Activated CD4-positive, alpha-beta T cell treated with anti-CD3 and anti-CD28 coated beads for 1 hour (primary cell): ENCODE measurements at places on chromosomes 11 and 22.

- no peak for DNase-seq
Observed at GRCh38 chr22:30294066-30294465, 4.8 kb upstream of the CASTOR1 start.

- no peak for DNase-seq
Observed at GRCh38 chr11:14378171-14378570, 19.2 kb upstream of the RRAS2 start.

DNA sequence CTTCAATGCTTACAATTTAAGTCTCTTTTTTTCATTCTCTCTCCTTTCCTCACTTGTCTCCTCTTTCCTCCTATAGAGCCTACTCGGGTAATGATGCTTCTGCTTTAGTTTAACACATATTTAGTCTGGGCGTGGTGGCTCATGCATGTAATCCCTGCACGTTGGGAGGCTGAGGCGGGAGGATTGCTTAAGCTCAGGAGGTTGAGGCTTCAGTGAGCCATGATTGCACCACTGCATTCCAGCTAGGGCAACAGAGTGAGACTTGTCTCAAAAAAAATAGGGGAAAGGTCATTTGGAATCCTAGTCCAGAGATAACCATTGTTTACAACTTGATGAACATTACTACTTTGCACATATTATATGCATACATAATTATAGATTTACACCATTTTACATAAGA, 1.4 kb upstream of the CCT8L2 start:
- no peak for DNase-seq

DNA sequence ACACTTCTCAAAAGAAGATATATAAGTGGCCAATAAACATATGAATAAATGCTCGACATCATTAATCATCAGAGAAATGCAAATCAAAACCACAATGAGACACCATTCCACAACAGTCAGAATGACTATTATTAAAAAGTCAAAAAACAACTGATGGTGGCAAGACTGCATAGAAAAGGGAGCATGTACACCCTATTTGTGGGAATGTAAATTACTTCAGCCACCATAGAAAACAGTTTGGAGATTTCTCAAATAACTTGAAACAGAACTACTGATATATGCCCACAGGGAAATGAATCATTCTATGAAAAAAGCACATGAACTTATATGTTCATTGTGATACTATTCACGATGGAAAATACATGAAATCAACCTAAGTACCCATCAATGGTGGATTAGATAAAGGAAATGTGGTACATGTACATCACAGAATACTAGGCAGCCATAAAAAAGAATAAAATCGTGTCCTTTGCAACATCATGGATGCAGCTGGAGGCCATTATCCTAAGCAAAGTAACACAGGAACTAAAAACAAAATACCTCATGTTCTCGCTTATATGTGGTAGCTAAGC, 42.4 kb downstream of the GLYATL2 start:
- DNase-seq: no peak

DNA sequence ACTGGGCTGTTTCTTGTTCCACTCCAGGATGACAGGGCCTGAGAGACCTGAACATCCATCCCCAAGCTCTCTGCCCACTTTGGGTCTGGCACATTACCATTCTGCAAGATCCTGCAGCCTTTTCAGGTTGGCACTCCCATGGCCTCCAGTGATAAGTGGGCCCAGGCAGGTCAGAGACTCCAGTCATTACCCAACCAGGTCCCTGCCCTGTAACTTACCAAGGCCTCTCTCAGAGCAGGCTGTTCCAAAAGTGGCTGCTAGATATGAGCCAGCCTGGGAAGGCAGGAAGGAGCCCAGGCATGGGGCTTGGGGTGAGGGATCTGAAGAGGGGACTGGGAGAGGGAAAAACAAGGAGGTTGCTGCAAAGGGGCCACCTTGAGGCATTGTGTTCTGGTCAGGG, 35.9 kb downstream of the KCNQ1OT1 start:
- no peak for DNase-seq

DNA sequence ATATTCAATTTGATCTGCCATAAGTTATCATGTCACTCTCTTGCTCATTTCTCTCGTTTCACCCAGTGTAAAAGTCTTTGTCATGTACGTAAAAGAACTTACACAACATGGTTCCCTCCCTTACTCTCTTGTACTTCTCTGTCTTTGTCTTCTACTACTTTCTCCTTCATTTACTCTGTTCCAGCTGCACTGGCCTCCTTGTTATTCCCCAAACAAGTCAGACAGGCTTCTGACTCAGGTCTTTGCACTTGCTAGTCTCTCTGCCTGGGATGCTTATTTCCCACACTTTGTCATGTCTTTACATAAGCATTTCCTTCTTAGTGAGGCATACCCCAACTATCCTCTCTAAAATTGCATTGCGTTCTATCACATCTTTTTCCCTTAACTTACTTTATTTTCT, 117.3 kb downstream of the CYP2R1 start:
- DNase-seq: no peak

GRCh38 chr11:80240245-80240644, 799.4 kb upstream of the TENM4 start:
- DNase-seq: no peak

GRCh38 chr11:47391077-47391583, 12.8 kb upstream of the SPI1 start:
- DNase-seq: no peak

DNA sequence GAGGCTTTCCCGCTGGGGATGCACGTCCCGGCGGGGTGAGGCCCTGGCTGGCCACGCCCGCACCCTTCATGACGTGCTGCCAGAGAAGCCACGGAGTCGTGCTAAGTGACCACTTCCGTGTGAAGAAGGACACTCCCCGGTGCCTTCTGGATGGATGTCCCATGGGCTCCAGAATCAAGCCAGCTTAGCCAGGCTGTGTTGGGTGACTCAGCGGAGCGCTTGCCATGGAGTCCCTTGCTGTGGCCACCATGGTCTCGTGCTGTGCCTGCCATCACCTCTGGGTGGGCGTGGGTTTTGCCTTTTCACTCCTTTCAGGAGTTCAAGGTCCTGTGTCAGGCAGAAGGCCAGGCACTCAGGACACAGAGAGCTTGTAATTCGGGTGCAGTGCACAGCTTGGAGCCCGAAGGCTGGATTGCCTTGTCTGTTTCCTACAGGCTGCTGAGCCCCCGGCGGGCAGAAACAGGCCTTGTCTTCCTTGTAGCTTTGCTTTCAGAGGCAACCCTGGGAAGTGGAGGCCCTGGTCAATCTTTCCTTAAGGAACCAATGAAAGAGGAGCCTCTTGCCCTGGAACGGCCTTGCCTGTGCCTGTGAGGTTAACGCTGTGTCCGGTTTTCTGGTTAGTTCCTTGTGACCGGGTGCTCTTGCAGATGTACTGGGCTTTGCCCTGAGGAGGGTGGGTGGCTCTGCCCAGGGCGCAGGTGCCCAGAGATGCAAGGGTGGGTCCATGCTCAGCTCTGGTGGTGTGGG, 268.6 kb downstream of the TBC1D22A start:
- DNase-seq: no peak

DNA sequence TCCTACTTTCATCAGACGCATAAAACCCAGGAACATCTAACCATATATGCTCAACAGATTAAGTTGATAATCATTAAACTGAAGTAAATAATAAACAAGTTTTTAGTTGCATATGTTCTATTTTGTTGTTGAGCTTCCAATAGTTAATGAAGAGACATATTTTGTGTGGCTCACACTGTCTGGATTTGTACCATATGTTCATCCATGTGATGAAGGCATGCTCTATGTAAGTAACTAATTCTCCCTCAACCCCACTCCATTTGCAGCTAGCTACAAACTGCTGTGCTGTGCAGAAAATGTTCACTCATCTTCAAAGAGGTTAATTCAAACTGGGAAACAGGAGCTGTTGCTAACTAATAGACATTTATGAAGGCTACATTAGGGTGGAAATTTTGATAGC, 589.7 kb upstream of the LRRC4C start:
- no peak for DNase-seq

DNA sequence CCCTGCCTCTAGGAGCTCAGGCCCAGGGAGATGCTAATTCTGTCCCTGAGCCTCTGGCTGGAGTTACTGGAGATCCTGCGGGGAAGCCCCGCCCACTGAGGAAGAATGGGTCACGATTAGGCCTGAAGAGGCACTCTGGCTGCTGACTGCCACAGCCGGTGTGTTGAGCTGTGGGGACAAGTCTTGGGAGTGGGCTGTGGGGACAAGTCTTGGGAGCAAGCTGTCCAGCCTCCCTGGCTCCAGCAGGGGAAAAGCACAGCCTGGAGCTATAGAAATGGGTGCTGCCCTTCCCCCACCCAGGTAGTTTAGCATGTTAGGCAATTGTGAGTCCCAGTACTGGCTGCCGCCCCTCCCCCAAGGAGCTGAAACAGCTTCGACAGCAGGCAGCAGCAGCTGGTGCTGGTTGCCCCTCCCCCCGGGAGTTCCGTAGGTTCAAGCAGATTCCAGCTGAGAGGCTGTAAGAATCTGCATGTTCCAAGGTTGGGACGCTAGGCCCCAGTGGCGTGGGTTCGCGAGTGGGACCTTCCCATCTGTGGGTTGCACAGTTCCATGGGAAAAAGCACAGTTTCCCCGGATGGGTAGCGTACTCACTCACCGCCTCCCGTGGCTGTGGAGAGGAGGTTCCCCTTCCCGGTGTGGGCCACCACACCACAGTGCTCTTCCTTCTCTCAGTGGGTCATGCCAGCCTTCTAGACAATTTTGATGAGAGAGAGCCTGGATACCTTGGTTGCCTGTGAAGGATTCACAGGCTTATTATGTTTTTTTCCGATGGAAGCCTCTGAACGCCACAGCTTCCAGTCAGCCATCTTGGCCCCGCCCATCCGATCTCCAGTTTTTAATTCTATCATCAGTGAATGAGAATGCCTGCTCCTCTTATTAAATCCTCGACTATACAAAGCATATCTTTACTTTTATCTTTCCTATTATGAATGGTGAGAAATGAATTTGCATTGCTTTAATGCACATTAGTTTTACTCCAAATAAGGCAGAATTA, 61.5 kb downstream of the MSANTD4 start:
- DNase-seq: no peak

DNA sequence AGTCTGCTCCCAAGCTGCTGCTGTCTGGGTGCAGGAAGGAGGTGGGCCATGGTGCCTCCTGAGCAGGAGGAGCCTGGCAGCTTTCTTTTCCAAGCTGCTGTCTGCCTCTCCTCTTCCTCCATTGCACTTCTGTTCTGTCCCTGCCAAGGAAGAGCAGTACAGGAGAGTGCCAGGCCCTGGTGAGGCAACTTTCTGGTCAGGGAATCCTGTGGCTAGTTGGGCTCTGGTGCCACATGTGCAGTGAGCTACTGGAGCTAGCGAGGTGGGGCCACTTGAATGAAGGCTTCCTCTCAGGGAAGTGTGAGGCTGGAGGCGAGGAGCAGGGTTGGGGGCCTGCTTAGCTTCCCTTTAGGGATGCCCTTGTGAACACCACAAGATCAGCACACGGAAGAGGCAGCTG, 90.0 kb downstream of the TSPAN18 start:
- no peak for DNase-seq

GRCh38 chr11:43674560-43674959, 6.0 kb upstream of the HSD17B12 start:
- DNase-seq: no peak

DNA sequence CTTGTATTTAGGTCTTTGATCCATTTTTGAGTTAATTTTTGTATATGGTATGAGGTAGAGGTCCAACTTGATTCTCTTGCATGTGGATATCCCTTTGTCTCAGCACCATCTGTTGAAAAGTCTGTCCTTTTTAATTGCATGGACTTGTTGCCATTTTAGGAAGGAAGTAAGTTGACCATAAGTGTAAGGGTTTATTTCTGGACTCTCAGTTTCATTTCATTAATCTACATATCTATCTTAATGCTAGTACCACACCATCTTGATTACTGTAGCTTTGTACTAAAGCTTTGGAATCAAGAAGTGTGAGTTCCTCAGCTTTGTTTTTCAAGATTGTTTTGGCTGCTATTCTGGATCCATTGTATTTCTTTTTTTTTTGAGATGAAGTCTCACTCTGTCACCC, 31.4 kb downstream of the CBL start:
- no peak for DNase-seq

GRCh38 chr22:30604723-30605122, 2.3 kb upstream of the TCN2 start:
- DNase-seq: no peak
